Stimulated activated CD8-positive, alpha-beta memory T cell treated with anti-CD3 and anti-CD28 coated beads, Interleukin-2, amount 100 ng/mL, for 1 hour (primary cell): ENCODE measurements at places on chromosomes 5 and 9.

DNA sequence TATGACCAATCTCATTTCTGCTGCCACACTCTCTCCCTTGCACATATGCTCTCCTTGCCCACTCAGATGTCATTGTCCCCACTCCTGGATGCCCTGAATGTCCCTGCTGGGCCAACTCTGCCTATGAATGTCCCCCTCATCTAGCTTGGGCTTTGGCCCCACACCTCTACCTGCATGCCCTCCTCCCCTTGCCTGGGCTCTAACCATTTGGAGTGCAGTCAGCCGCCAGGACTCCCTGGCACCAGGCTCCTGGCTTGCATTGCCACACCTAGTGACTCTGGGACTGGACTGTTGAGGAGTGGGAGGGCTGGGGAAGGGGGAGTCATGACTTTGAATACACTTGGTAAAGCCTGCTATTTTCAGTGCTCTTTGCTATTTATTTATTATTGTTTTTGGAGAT is 41.6 kb upstream of the POMT1 start:
- no peak for DNase-seq

DNA sequence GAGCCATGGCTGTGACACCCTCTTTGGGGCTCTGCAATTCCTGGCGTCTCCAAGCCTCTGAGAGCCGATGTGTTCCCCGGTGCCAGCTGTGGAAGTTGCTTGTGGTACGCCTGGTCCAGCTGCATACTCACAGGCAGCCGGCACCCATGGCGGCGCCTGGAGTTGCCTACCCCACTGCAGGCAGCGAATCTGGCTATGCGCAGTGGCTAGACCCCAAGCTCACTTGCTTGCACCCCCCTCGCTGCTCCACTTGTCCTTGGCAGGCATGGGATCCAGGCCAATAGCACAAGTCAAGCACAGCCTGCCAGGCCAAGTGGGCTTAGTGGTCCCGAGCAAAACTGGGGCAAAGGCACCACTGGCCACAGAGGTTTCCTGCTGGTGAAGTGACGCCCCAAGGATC is 24.7 kb upstream of the GABRA6 start:
- no peak for DNase-seq

GRCh38 chr5:90855296-90856010 is 296.9 kb downstream of the ADGRV1 start:
- DNase-seq: no peak

GRCh38 chr5:16768184-16768583 is 151.4 kb upstream of the RETREG1 start:
- no peak for DNase-seq

DNA sequence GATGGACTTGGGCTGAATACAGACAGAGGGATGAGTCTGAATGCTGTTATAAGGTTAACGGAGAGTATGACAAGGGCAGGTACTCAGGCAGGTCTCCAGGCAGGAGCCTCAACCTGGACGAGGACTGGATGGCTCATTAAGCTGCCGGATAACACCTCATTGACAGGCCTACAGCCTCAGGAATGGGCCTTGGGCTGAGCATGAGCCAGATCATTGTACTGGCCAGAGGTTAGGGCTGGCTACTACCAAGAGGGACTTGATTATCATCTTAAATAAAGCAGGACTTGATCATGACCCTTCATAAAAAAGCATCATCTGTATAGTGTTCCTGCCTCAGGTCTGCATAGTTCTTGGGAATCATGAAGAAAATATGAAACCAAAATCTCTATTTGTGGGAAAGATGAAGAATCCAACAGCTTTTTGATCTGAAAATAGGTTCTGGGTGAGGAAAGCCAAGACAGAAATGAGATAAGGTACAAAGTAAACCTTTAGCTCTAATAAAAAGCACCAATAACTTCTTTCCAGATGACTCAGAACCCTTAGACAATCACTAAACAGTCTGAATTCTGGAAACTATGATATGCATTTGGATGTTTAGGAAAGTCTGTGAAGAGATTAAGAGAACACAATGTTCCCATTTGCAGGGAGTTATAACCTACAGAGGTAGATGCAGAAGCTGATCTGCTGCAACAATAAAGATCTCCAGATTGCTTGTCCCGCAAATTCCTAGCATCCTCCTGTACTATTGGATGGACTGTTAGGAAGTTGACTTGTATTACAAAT is 343.1 kb downstream of the CTNND2 start:
- no peak for DNase-seq

DNA sequence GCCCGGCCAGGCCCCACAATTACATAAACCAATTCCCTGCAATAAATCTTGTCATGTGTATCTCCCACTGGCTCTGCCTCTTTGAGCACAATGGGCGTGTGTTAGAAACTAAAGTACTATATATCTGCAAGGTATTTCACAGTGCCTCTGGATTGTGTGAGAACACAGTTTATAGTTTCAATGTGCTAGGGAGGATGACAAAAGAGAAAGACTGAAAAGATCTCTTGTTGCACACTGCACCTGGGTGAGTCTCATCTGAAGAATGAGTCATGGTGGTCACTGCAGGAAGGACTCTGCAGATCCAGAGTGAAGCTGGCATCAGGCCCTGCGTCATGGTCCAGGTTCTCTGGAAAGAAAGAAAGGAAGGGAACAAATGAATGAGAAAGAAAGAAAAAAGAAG is 20.7 kb upstream of the CTSV start:
- DNase-seq: no peak

GRCh38 chr9:134604834-134605233 is 36.8 kb upstream of the COL5A1 start:
- DNase-seq: no peak

- DNase-seq: no peak
These were observed 310.9 kb downstream of the ACTL7B start for GRCh38 chr9:108544866-108545265.

- no peak for DNase-seq
These were observed 36.2 kb upstream of the TENT2 start for GRCh38 chr5:79575996-79576395.

GRCh38 chr9:14136646-14137370 is 177.1 kb downstream of the NFIB start:
- no peak for DNase-seq

DNA sequence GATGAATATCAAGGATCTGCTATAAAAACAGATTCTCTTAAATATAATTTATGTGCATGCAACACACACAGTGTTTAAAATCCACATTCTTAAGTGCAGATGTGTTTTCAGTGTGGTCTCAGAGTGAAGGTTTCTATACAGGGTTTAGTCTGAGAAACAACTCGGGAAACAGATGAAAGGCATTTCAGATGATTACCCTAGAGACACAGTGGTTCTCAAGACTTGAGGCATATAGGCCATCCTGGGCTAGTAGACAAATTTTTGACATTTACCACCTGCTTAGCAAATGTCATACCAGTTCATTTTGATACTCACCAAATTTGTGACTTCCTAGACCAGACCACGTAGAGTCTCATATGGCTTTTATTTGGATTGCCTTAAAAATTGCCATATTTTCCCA is 216.5 kb downstream of the ARL15 start:
- no peak for DNase-seq

GRCh38 chr9:29806937-29807618 is 2233.8 kb upstream of the C9orf72 start:
- DNase-seq: no peak

GRCh38 chr5:142830241-142831008 is 60.2 kb downstream of the ARHGAP26 start:
- DNase-seq: no peak
